ENCODE measurements at places on chromosomes 16 and 17. TPM values are rescaled to one million over a fixed set of nuclear protein-coding genes. Genes with fewer than 3 reads are reported as not detected.

Gene STH
- total RNA-seq: not detected

Gene LGALS9C
- not detected for total RNA-seq

Gene WNT9B
- 5.3 TPM for total RNA-seq

Gene ZNF286A
- 17.4 TPM for total RNA-seq

Gene RNF43
- 9.5 TPM for total RNA-seq

Gene WIPI1
- total RNA-seq: 41.2 TPM

Gene GPRC5B
- 53.1 TPM for total RNA-seq

Gene CSH1
- not detected for total RNA-seq

Gene CCL16
- 0.79 TPM for total RNA-seq

Gene TBC1D3E
- not detected for total RNA-seq

Gene FOXN1
- total RNA-seq: not detected

DNA sequence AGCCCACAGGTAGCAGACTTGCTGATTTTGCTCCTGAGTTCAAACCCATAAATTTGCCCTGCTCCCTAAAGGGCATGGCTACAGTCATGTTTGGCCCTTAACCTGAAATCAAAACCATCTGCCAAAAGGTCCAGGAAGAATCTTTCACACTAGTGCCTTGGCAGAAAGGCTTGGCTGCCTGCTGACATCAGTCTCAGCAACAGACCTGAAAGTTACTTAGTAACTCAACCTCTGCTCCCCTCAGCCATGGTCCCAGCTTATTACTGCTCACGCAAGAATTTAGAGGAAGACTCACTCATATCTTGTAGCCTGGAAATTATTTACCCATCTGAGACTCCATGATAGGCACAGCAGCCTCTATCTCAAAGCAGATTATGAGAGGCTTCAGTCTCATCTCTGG, 98.0 kb upstream of the KIF2B start:
- DNase-seq: peak; percentile 24
- H3K27ac ChIP-seq: peak overlapping the region; percentile 57
- no peaks in the 10 kb centered on the region for H3K36me3 ChIP-seq
- peaks cover 5% of the 10 kb centered on the region for H3K4me1 ChIP-seq
- H3K27me3 ChIP-seq: no peaks in the 10 kb centered on the region

GRCh38 chr17:72538901-72539352, 418.1 kb downstream of the SOX9 start:
- H3K4me3 ChIP-seq: no peak overlapping the region
- H3K27me3 ChIP-seq: no peaks in the 10 kb centered on the region
- H3K4me1 ChIP-seq: peaks cover 2% of the 10 kb centered on the region
- peak; percentile 39 for DNase-seq

- H3K27me3 ChIP-seq: no peaks in the 10 kb centered on the region
- H3K4me3 ChIP-seq: no peak overlapping the region
- H3K36me3 ChIP-seq: no peaks in the 10 kb centered on the region
- DNase-seq: no peak
Observed at GRCh38 chr16:81585785-81586184, 141.2 kb downstream of the CMIP start.

GRCh38 chr16:29789775-29790182, 772 bp upstream of the KIF22 start:
- H3K36me3 ChIP-seq: no peaks in the 10 kb centered on the region
- H3K27ac ChIP-seq: peak overlapping the region; percentile 90
- no peaks in the 10 kb centered on the region for H3K27me3 ChIP-seq
- no peak for DNase-seq
- H3K4me1 ChIP-seq: no peaks in the 10 kb centered on the region

DNA sequence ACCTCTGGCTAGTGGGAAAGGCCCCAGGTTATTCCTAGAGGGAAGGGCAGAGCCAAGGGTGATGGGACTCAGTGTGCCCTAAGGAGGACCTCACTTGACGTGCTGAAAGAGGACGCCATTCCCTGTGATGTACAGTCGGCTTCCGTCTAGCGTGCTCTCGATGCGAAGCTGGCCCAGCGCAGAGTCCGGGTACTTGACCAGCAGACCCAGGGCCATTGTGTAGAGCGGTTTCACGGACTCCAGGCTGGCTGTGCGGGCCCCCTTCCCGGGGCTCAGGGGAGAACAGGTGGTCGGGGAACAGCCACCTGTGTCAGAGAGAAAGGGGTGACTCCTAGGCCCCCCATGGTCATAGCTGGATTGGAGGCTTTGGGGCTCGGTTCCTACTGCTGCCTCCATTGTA, 19.9 kb downstream of the PLEKHG4 start:
- DNase-seq: no peak
- no peaks in the 10 kb centered on the region for H3K4me1 ChIP-seq
- no peaks in the 10 kb centered on the region for H3K36me3 ChIP-seq
- no peak overlapping the region for H3K4me3 ChIP-seq

- no peak for DNase-seq
- H3K4me1 ChIP-seq: no peaks in the 10 kb centered on the region
- no peaks in the 10 kb centered on the region for H3K36me3 ChIP-seq
Observed at GRCh38 chr17:27224526-27225315, 69.2 kb upstream of the WSB1 start.

DNA sequence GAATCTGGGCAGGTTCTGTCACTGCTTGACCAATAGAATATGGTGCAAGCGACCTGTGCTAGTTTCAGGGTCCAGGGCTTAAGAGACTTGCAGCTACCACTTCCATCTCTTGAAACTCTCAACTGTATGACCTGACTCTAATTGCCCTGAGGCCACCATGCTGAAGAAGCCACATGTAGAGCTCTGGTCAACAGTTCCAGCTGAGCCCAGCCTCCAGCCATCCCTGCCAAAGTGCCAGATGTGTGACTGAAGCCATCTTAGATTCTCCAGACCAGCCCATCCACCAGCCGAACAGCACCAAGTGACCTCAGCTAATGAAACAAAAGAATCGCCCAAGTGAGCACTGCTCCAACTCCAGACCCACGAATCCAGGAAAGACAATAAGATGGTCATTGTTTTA, 3.4 kb upstream of the MT2A start:
- H3K27me3 ChIP-seq: no peaks in the 10 kb centered on the region
- DNase-seq: no peak
- H3K4me3 ChIP-seq: no peak overlapping the region
- no peaks in the 10 kb centered on the region for H3K4me1 ChIP-seq

DNA sequence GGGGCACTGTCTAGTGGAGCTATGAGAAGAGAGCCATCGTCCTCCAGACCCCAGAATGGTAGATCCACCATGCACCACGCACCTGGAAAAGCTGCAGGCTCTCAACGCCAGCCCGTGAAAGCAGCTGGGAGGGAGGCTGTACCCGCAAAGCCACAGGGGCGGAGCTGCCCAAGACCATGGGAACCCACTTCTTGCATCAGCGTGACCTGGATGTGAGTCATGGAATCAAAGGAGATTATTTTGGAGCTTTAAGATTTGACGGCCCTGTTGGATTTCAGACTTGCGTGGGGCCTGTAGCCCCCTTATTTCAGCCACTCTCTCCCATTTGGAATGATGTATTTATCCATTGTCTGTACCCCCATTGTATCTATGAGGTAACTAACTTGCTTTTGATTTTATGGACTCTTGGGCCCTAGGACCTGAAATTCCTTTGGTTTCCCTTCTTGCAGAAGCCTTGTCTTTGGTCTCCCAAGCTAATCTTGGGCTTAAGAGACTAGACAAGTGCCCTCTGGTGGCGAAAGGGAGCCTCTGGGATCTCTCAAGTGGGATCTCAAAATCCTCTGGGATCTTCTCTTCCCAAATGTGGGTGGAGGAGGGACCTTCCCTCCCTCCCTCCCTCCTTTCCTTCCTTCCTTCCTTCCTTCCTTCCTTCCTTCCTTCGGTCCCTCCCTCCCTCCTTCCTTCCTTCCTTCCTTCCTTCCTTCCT, 58.2 kb upstream of the HAPSTR1 start:
- no peak overlapping the region for H3K4me3 ChIP-seq
- no peaks in the 10 kb centered on the region for H3K4me1 ChIP-seq
- DNase-seq: no peak
- H3K27ac ChIP-seq: no peak overlapping the region
- no peaks in the 10 kb centered on the region for H3K36me3 ChIP-seq
- no peaks in the 10 kb centered on the region for H3K27me3 ChIP-seq

DNA sequence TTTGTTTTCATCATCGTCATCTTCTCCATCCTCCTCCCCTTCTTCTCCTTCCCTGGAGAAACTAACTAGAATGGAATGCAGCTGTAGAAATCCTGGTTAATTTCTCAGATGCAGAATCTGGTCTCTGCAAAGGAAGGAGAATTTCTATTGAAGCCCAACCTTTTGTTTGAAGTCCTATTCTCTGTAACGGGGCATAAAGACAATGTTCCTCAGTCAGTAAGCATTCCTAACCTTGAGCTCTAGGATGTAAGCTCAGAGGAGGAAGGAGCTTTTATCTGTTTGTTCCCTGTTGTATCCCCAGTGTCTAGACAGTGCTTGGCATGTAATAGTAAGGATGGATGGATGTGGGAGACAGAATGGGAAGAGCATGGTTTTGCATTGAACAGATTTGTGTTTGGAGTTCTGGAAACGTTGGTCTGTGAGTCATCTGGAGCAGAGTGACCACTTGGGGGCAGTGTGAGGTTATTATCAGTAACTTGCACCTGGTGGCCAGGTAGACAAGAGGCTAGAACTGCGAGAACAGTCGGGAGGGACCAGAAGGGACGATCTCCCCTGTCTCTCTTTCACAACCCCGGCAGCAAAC, 363.7 kb downstream of the SNX29 start:
- H3K27me3 ChIP-seq: no peaks in the 10 kb centered on the region
- peak; percentile 48 for DNase-seq
- H3K4me1 ChIP-seq: no peaks in the 10 kb centered on the region
- no peak overlapping the region for H3K27ac ChIP-seq
- no peak overlapping the region for H3K4me3 ChIP-seq

- peaks cover 3% of the 10 kb centered on the region for H3K4me1 ChIP-seq
- DNase-seq: peak; percentile 64
- H3K27ac ChIP-seq: peak overlapping the region; percentile 69
- H3K36me3 ChIP-seq: peaks cover 5% of the 10 kb centered on the region
- peak overlapping the region; percentile 70 for H3K4me3 ChIP-seq
- no peaks in the 10 kb centered on the region for H3K27me3 ChIP-seq
Observed at GRCh38 chr16:2223942-2224486, 623 bp downstream of the E4F1 start.

GRCh38 chr17:77441130-77441920, 300.6 kb downstream of the SEC14L1 start:
- DNase-seq: no peak
- no peaks in the 10 kb centered on the region for H3K36me3 ChIP-seq
- no peaks in the 10 kb centered on the region for H3K27me3 ChIP-seq
- no peak overlapping the region for H3K27ac ChIP-seq

DNA sequence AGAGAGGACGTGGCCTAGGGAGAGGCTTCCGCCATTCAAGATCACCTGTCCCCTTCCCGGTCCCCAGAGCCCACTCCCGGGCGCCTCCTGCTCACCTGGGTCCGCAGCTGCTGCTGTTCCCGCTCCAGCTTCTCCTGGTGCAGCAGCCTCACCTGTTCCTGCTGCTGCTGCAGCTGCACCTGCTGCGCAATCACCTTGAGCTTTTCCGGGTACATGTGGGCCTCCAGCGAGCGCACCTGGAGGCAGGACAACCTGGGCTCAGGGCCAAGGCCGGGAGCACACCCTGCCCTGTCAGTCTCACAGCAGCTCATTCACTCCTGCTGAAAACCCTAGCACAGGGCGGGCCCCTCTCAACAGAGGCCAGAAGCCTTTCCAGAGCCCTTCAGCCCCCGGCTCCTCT, 12.5 kb downstream of the TFAP4 start:
- DNase-seq: no peak
- H3K4me1 ChIP-seq: no peaks in the 10 kb centered on the region
- peaks cover 7% of the 10 kb centered on the region for H3K36me3 ChIP-seq

DNA sequence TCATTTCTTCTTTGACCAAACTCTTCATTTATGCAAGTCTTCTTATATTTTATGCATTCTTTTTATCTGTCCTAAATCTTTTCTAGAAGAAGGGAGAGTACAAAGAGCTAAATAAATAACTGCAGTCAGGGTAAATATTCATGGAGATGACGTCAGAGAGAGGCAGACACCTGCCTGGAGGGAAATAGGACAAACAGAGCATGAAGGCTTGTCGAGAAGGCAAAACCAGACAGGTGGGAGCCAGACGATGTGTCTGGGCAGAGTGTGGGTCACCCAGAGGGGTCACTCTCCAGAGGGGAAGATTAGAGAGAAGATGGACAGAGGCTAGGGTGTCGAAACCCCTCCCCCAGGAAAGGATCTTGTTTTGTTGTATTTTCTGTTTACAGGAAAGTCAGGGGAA, 78.3 kb upstream of the RPL38 start:
- DNase-seq: no peak
- no peak overlapping the region for H3K27ac ChIP-seq
- no peak overlapping the region for H3K4me3 ChIP-seq
- H3K27me3 ChIP-seq: no peaks in the 10 kb centered on the region
- no peaks in the 10 kb centered on the region for H3K36me3 ChIP-seq

DNA sequence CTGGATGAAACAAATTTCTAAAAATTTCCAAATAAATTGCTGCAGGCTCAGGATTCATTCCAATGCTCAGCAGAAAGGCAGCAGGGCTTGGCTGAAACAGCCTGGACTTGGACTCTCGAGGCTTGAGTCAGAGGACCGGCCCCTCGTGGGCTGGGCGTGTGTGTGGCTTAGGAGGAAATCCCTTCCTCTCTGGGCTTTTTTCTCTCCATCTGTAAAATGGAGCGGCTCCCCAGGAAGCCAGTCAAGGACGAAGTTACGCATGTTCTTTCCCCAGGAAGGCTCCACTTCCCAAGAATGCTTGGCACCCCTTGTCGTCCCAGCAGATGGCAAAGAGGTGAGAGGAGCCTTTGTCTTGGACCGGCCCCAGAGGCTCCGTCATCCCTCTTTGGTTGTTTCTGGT, 13.5 kb downstream of the SLC46A1 start:
- DNase-seq: no peak
- H3K27me3 ChIP-seq: no peaks in the 10 kb centered on the region
- H3K27ac ChIP-seq: no peak overlapping the region
- peaks cover 3% of the 10 kb centered on the region for H3K4me1 ChIP-seq
- H3K36me3 ChIP-seq: peaks cover 6% of the 10 kb centered on the region
- H3K4me3 ChIP-seq: no peak overlapping the region

GRCh38 chr16:81571592-81572385, 127.2 kb downstream of the CMIP start:
- H3K4me1 ChIP-seq: no peaks in the 10 kb centered on the region
- no peaks in the 10 kb centered on the region for H3K27me3 ChIP-seq
- no peaks in the 10 kb centered on the region for H3K36me3 ChIP-seq
- no peak overlapping the region for H3K4me3 ChIP-seq
- H3K27ac ChIP-seq: no peak overlapping the region

- no peaks in the 10 kb centered on the region for H3K27me3 ChIP-seq
- no peak overlapping the region for H3K4me3 ChIP-seq
- peak; percentile 44 for DNase-seq
- H3K4me1 ChIP-seq: peaks cover 2% of the 10 kb centered on the region
- H3K36me3 ChIP-seq: no peaks in the 10 kb centered on the region
- H3K27ac ChIP-seq: no peak overlapping the region
Observed at GRCh38 chr16:57386381-57386951, 14.2 kb downstream of the CX3CL1 start.

- DNase-seq: no peak
- H3K36me3 ChIP-seq: no peaks in the 10 kb centered on the region
- H3K4me1 ChIP-seq: no peaks in the 10 kb centered on the region
- no peak overlapping the region for H3K27ac ChIP-seq
- H3K27me3 ChIP-seq: no peaks in the 10 kb centered on the region
- H3K4me3 ChIP-seq: no peak overlapping the region
Observed at GRCh38 chr16:77965346-77965745, 57.0 kb upstream of the CLEC3A start.

All from kidney (tissue), 22 donors.